ENCODE measurements at places on chromosomes 5 and 9. TPM values are rescaled to one million over a fixed set of nuclear protein-coding genes. Genes with fewer than 3 reads are reported as not detected.

The SLC6A3 gene
- total RNA-seq: 0.10 TPM

The PCDHA9 gene
- total RNA-seq: 1.7 TPM

The SRP19 gene
- total RNA-seq: 42.7 TPM

The MEIKIN gene
- total RNA-seq: not detected

The DMRTA1 gene
- 6.3 TPM for total RNA-seq

The FAM81B gene
- 1.2 TPM for total RNA-seq

The ENTREP1 gene
- 11.8 TPM for total RNA-seq

DNA sequence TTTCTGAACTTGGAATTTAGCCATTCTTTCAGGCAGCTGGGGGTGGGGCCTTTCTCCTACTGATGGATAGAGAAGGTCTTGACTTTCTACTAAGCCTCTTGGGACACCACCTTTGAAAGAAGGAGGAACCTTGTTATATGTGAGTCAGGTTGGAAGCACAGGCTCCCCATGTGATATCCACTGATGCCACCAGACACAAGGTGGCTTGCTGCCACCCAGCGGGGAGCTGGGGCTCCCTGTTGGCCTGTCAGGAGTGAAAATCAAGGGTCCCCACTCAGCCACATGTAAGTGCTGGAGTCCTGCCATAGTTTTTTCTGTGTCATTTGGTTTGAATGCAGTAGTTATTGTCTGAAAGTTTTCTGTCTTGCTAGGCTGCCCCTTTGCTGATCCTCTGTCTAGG lies 252.4 kb upstream of the NFIL3 start:
- no peak for DNase-seq

GRCh38 chr9:69582544-69583297 lies 89.5 kb downstream of the APBA1 start:
- DNase-seq: no peak

DNA sequence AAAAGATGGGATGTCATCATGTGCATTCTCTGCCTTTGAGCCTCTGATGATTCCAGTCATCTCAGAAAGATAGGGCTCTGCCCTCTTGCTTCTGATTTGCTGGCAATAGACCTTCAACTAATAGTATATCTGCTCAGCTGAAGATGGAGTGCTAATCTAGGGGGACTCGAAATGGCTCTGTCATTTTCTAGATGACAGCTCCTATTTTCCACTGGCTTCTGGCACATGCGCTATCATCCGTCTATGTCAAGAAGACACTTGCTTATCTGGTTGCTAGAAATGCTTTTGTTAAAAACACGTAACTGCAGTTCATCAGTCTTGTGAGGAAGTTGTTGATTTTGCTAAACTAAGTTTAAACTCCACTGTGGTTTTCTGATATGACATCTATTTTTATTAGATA lies 265.5 kb upstream of the ZNF608 start:
- DNase-seq: no peak

- DNase-seq: no peak
Observed at GRCh38 chr9:93467462-93467861, 14.1 kb upstream of the FAM120AOS start.

DNA sequence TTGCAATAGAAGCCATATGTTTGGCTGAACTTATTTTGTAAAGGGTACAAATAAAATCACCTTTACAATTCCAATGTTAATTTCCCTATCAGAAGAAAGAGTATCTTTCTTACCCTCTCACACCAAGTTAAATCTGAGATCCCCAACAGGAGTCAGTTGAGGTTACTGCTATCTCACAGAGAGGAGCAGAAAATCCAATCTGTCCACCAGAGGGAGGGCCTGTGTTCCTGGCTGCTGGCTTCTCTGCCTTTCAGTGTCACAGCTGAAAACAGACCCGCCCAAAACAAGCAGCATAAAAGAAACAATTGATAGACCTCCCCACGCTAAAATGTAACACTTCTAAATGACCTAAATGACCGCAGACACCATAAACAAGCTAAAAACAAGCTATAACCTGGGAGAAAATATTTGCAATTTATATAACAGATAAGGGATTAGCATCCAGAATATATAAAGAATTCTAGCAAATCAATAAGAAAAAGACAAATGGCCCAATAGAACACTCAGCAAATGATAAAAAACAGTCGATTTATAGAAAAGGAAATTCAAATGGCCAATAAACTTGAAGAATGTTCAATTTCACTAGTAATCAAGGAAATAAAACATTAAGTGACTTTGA lies 24.5 kb upstream of the MVB12B start:
- peak; percentile 75 for DNase-seq

DNA sequence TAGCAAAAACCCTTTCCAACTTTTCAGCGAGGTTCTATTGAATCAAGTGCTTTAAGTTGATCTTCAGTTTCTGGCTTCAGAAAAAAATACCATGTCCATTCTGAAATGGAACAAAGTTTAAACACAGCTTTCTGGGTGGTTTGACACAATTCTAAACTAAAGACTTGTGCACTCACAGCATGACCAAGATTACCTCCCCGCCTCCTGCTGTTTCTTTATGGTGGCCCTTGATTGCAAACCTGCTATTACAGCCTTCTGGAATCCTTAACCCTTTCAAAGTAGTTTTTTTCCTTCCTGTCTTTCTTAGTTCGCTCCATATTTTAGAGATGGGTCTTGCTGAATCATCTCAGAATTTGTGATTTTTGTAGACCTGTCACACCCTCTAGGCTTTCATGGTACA lies 135.9 kb upstream of the FBN2 start:
- DNase-seq: no peak

DNA sequence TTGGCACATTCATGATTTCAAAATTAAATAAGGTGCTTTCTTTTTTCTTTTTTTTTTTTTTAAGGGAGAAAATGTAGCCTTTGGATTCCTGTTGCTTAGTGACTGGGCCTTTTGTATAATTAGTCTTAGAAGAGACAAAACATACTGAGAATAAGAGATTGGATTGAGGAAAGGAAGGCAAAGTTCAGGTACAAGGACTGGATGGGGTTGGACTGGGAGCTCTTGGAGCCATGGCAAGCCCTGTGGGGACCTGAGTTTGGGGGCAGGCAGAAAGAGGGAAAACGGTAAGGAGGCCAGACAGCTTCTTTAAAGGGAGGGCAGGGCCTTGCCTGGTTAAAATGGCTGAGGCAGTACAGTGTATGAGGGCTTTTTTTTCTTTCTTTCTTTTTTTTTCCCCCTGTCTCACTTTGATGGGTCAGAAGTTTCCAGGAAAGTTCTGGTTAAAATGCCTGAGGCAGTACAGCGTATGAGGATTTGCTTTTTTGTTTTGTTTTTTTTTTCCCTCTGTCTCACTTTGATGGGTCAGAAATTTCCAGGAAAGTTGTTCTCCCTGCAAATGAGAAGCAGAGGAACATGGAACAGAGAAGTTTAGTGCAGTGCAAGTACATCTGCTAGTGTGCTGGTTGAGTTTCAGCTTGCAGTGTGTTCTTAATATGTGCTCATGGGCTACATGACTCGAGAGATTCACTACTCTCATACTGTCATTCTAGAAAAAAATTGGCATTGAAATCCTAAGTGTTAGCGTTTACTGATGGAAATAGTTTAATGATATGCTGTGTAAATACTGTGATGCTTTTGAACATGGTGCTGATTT lies 16.8 kb downstream of the SNX18 start:
- no peak for DNase-seq

GRCh38 chr5:123125962-123126732 lies 37.1 kb downstream of the PRDM6 start:
- DNase-seq: no peak

DNA sequence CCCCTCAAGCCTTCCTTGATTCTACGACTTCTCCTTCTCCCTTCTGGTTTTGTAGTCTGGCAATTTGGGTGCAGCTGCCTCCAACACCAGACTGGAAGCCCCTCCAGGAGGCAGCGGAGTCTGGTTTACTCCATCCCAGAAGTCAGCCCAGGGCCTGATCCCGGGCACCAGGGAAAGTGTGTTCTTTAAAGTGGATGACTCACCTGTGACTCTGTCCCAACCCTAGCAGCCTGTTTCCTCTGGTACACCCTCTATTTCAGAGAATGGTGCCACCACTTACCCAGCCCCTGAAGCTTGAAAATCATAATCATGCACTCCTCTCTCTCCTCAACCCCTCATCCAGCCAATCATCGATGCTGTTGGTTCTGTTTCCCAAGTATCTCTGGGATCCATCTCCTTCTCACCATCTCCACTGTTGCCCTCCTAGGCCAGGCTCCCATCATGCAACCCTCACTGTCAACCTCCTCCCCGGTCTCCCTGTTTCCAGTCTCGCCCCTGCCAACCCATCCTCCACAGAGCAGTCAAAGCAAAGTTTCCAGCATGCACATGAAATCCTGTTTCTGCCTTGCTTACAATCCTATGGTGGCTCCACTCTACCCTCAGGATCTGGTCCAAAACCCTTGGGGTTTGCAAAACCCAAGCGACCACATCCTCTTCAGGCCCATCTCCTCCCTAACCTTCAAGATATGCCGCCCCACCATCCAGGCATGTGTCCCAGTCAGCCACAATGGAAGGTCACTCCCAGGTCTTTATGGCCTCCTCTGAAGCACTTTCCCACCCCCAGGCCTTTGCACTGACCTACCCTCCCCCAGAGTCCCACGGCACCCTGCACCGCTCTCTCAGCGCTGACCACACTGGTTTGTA lies 10.5 kb downstream of the LHX6 start:
- DNase-seq: no peak

- DNase-seq: no peak
Observed at GRCh38 chr5:6590581-6590980, 42.3 kb downstream of the NSUN2 start.

GRCh38 chr9:127500862-127501261 lies 49.6 kb downstream of the LRSAM1 start:
- no peak for DNase-seq

DNA sequence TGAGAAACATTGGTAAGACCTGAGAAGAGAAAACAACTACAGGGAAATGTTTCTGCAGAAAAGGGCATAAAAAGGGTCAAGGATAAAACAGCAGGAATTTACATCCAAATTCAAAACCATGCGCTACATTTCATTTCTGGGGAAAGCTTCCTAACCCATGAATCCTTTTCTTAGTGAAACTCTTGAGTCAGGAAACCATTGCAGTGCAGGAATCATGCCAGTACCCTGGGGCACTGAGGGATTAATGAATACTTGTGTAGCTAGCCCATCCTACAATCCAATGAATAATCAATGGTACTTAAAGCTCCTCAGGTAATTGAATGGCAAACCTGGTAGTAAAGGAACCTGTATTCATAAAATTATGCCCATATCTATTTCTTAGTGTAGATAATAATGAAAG lies 580.5 kb downstream of the TLE1 start:
- no peak for DNase-seq

- DNase-seq: no peak
Observed at GRCh38 chr9:99385814-99386279, 163.8 kb downstream of the SEC61B start.

GRCh38 chr9:128222026-128222425 lies 18.8 kb downstream of the DNM1 start:
- DNase-seq: no peak

DNA sequence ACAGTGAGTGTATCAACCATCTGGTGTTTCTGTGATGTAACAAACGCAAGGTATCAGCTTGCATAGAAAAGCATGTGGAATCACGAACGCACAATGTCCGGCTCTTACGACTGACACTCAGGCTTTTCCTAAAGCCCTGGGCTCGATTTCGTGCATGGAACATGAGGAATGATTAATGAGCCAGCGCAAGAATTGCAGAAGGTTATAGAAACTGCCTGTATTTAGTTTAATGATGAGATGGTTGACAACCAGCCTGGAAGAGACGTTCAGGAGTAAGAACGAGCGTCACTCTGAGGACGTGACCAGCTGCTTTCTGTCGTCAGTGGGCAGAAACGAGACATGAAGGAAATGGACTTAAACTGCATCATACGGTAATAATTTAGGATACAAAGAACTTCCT lies 497.6 kb downstream of the IRX1 start:
- no peak for DNase-seq

- no peak for DNase-seq
Observed at GRCh38 chr9:109317311-109317978, 3.4 kb downstream of the EPB41L4B start.
